ENCODE measurements at places on chromosomes 16 and 17.
A peak's percentile ranks its signal among the peaks of the same experiment; 100 is the strongest.

GRCh38 chr16:11914210-11915113 is 1.3 kb downstream of the GSPT1 start:
- DNase-seq, result no peak

DNA sequence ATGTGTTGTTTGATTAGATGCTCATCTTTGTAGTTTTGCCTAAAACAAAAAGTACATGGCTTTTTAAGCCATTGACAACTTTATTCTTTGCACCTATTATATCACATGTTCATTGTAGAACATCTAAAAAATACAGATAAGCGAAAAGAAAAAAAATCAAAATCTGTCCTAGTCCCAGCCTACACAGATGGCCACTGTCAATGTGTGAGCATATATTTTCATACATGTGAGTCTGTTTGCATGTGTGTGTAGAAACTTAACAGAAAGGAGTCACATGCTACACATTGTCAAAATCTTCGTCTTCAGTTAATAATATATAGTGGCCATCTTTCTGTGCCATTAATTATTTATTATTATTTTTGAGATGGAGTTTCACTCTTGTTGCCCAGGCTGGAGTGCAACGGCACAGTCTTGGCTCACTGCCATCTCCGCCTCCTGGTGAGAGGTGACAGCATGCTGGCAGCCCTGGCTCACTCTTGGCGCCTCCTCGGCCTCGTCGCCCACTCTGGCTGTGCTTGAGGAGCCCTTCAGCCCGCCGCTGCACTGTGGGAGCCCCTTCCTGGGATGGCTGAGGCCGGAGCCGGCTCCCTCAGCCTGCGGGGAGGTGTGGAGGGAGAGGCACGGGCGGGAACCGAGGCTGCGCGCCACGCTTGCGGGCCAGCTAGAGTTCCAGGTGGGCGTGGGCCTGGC is 68.5 kb upstream of the AMZ2 start:
- no peak for DNase-seq

- DNase-seq, result no peak
These were observed 5.9 kb downstream of the LITAFD start for GRCh38 chr16:8887952-8888560.

- DNase-seq, result no peak
These were observed 77.9 kb upstream of the LGALS9 start for GRCh38 chr17:27553019-27553511.

DNA sequence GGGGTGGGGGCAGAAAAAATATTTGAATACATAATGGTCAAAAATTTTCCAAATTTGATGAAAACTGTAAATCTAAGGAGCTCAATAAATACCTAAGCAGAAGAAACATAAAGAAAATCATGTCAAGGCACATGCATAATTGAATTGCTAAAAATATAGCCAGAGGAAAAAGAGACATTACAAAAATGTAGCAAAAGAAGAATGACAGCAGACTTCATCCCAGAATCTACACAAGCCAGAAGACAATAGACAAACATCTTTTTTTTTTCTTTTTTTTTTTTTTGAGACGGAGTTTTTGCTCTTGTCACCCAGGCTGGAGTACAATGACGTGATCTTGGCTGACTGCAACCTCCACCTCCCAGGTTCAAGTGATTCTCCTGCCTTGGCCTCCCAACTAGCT is 62.0 kb upstream of the ATP2A3 start:
- no peak for DNase-seq

DNA sequence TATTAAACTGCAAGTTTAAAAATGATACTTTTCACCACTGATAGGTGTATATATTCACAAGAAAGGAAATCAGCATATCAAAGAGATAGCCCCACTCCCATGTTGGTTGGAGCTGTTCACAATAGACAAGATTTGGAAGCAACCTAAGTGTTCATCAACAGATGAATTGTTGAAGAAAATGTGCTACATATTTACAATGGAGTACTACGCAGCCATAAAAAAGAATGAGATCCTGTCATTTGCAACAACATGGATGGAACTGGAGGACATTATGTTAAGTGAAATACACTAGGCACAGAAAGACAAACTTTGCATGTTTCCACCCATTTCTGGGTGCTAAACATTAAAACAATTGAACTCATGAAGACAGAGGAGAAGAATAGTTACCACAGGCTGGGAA is 278.9 kb upstream of the XYLT1 start:
- DNase-seq, result no peak

DNA sequence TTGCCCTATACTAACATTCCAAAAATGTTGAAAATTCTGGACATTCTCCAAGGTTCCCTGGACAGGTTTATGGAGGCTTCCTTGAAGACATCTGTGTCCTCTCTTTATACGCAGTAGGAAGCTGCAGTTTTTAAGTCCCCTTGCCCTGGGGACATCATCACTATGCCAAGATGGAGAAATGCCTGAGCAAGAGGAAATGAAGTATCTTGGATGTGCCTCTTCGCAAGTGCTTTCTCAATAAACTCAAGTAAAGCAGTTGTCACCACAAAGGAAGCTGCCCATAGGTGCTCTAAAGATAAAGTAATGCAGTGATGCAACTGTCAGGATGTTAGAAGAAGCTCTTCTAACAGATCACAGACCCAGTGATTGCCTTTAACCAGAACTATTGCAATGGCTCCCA is 71.0 kb downstream of the CDYL2 start:
- no peak for DNase-seq

DNA sequence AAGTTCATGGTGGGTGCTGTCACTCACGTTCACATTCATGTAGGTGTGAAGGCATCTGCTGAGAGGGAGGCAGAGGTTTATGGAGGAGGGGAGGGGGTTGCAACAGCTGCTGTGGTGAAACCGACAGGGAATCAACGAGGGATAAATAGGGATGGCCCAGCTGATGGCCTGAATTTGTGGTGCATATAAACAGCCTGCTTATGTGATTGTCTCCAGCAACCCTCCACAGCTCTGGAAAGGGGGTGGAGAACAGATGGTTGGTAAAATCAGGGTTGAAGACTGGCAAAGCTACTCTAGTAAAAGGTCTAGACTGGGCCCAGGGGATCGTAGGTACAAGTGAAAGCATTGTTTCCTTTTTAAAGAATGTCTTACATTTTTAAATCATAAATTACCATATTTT is 53.7 kb downstream of the IQCK start:
- no peak for DNase-seq

DNA sequence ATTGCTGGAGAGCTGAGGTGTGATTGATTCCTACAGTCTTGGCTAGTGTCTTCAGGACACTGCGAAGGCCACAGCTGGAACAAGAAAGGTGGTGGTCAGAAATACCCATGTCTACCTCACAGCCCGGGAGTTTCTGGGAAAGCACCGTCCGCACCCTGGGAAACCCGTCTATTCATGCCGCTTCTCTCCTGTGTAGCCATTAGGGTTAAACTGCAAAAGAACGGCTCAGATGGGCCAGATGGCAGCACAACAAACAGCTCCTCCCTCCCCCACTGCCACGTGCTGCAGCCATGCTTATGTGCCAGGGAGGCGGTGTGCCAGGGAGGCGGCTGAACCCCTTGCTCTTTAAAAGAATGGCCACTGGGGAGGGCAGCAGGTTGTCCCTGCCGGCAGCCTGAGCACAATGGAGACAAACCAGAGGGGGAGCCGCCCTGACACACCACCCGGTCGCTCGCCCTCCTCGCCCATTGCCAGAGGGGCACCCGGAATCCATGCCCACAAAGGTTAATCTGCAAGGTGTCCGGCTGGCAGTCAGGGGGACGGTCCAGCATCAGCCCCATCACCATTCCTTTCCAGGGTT is 65.2 kb downstream of the CYTH1 start:
- DNase-seq, result peak; percentile 39

DNA sequence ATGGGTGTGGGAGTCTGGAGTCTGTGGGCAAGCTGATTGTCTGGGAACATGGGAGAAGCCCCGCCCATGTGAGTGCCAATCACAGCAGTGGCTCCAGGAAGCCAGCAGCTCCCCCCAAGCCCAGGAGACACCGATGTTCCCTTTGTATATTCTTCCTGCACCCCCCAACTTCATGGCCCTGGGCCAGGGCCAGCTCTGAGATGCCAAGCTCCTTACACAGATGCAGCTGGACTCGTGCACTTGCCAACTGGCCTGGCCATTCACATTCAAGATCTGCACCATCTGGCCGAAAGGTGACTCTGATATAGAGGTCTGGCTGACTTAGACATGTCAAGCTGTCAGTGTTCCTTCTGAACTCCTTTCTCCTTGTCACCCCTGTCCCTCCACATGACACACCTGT is 50.5 kb downstream of the CACNG5 start:
- no peak for DNase-seq

- no peak for DNase-seq
These were observed 2.6 kb downstream of the PPP1R9B start for GRCh38 chr17:50147841-50148225.

DNA sequence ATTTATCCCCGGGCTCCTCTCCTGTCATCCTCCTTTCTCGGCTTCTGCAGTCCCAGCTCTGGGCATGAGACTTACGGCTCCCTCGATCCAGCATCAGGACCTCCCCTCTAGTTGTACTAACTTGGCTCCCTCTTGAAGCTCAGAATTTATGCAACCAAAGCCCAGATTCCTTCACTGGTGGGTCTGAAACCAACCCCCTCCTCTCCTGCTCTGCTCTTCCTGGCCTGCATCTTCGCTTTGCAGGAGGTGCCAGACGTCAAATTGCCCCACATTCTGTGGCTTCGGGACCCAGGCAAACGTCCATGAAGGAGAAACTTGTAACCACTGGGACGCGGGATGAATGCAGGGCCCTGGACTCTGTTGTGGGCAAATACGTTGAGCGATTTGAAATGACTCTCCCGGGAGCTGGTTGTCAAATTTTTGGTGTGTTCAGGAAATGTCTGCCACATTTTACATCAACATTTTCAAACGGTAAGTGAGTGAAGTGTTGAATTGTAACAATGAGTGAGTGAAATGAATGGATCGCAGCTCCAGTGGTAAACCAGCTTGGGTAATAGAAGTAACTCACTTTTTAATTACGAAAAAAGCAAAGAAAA is 29.3 kb upstream of the ELAC2 start:
- no peak for DNase-seq

DNA sequence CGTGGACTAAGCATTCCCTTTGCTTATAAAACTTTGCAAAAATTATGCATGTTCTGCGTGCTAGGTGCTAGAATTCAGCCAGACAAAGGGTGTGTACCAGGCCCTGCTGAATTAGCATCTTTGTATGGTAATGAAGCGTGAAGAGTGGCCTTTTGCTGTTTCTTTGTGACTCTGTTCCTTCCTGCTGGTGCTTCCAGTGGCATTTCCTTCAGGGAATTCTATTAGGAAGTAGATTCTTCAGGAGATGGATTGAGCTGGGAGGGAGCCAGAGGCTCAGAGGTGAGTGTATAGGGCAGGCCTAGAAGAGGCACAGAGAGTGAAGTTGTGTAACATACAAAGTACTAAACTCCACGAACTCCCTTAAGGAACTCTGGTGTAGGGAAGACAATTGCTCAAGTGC is 73.9 kb upstream of the ASIC2 start:
- no peak for DNase-seq

DNA sequence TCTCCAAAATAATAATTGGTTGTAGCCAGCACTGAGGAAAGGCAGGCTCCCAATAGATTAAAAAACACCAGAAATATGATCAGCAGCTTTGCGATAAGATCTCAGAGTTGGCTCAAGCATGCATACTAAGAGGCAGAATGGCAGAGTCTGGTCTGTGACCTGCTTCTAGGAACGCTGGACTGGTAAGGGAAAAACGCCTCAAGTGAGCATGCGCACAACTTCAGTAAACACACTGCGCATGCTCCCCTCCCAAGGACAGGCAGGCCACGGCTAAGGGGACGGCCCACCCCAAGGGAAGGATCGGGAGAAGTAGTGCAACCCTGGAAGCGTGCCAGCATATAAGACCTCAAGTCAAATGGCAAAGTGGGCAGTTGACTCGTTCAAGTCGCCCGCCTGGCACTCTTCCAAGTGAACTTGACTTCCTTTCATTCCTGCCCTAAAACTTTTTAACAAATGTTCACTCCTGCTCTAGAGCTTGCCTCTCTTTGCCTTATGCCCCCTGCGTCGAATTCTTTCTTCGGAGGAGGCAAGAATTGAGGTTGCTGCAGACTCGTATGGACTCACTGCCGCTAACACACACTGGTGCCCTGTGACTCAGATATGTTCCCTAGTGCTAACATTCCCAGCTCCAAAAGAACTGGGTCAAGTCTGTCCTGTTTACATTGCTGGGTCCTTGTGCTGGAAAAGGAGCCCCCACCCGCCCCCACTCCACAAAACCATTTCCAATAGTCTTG is 22.4 kb upstream of the PRM1 start:
- DNase-seq, result no peak

DNA sequence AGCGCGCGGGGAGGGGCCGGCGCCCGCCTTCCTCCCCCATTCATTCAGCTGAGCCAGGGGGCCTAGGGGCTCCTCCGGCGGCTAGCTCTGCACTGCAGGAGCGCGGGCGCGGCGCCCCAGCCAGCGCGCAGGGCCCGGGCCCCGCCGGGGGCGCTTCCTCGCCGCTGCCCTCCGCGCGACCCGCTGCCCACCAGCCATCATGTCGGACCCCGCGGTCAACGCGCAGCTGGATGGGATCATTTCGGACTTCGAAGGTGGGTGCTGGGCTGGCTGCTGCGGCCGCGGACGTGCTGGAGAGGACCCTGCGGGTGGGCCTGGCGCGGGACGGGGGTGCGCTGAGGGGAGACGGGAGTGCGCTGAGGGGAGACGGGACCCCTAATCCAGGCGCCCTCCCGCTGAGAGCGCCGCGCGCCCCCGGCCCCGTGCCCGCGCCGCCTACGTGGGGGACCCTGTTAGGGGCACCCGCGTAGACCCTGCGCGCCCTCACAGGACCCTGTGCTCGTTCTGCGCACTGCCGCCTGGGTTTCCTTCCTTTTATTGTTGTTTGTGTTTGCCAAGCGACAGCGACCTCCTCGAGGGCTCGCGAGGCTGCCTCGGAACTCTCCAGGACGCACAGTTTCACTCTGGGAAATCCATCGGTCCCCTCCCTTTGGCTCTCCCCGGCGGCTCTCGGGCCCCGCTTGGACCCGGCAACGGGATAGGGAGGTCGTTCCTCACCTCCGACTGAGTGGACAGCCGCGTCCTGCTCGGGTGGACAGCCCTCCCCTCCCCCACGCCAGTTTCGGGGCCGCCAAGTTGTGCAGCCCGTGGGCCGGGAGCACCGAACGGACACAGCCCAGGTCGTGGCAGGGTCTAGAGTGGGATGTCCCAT is 232.8 kb downstream of the SEC14L1 start:
- no peak for DNase-seq

DNA sequence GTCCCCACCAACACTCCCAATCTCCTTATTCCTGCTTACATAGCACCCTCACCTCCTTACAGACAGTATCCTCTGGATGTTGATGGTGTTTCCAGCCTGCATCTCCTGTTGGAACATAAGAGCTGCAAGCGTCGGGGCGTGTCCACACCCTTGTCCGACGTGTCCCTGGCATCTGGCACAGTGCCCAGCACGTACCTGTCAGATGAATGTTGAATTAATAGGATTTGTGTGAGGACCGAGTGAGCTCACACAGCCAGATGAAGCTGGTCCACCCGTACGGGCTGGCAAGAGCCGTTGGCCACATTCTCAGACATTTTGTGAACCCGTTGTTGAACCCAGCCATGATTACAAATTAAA is 12.2 kb upstream of the CBX4 start:
- no peak for DNase-seq

- no peak for DNase-seq
These were observed 190.2 kb upstream of the CDH11 start for GRCh38 chr16:65312071-65312470.

- no peak for DNase-seq
These were observed 17.4 kb downstream of the CDIPT start for GRCh38 chr16:29845656-29846055.
